ENCODE measurements at places on chromosomes 13 and 19.

- no peak for DNase-seq
Measured at GRCh38 chr13:112967686-112968379, 1.2 kb upstream of the MCF2L start.

GRCh38 chr13:86098511-86098910 is 299.3 kb upstream of the SLITRK6 start:
- DNase-seq = no peak

GRCh38 chr13:73934215-73934641 is 200.0 kb downstream of the KLF12 start:
- no peak for DNase-seq

GRCh38 chr13:99941086-99941485 is 30.5 kb downstream of the ZIC5 start:
- no peak for DNase-seq

DNA sequence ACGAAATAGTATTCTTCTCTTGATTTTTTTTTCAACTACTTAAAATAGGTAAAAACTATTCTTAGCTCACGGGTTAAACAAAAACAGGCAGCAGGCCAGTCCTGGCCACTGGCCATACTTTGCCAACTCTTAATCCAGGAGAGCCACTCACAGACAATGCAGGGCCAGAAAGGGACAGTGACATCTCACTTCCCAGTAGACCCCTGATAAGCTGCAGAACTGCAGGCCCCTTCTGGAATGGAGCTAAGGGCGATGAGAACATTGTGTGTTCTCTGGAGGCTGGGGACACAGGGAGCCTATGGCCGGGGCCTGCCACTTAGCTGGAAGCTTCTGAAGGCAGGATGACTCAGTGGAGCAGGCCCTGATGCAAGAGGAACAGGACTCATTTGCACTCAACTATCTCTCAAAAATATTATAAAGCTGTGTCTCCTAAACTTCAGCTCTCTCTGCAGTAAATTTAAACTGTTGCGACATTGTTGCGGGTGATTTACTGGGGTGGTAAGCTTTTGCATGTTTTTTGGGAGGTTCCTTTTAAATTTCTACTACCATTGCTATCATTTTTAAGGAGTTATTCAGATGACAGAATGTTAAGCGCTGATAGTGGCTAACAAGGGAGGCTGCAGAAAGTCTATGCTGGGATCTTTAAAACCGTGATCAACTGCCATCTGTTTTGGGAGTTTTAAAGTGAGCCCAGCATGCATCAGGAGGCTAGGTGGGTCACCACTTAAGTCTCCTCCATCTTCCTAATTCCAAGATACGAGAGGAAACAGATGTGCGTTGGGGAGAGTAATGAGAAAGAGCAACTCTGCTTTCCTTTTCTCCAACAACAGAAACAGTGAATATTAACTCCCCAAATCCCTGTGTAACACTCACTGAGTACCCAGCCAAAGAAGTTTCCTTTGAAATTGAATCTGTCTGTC is 33.2 kb upstream of the KATNAL1 start:
- no peak for DNase-seq

DNA sequence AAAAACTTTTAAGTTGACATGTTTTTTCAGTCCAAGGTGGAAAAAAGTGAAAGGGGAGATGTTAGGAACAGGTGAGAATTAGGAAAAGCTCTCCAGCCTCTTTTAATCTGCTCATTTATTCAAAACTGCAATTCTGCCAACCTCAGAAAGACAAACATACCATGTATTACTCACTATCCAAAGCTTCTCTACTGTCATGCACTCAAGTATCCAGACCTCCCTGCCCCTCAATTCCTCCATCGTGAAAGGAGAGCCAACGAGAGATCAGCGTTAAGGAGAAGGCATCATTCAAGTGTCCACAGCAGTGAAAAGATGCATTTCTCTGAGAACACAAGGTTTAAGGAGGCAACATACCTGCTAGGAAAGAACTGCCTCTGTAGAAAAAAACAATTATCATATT is 24.5 kb downstream of the DIAPH3 start:
- DNase-seq = no peak
